Activated CD8-positive, alpha-beta memory T cell treated with anti-CD3 and anti-CD28 coated beads, Interleukin-2, amount 10 ng/mL, durations not matched to agents 7 days and 5 days (primary cell): ENCODE measurements at places on chromosomes 1 and 21. TPM values are rescaled to one million over a fixed set of nuclear protein-coding genes. Genes with fewer than 3 reads are reported as not detected.

DNA sequence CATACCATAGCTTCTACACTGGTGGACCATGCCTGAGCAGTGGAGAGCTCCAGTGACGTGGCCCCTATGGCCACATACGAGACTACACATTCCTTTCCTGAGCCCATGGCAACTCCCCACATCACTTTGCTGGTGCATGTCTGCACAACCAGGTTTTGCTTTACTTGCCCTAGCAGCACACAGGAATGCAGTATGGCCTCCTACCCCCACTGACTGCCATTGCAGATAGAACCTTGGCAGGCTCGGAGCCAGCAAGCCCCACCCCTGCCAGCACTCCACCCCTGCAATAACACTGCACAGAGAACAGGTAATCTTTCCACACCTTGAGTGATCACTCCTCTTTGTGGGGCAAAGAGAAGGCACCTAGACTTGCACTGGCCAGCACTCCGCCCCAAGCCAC is 531.9 kb upstream of the CAMK1G start:
- H3K4me3 ChIP-seq, result no peak overlapping the region
- no peak for DNase-seq
- H3K27me3 ChIP-seq, result no peaks in the 10 kb centered on the region

Gene SH3BGR
- 0.93 TPM for total RNA-seq

GRCh38 chr1:226736908-226737818 is 1.9 kb downstream of the ITPKB start:
- H3K27ac ChIP-seq, result peak overlapping the region; percentile 94
- peaks cover 28% of the 10 kb centered on the region for H3K36me3 ChIP-seq
- H3K4me1 ChIP-seq, result peaks cover 58% of the 10 kb centered on the region
- peak overlapping the region; percentile 88 for H3K4me3 ChIP-seq
- H3K27me3 ChIP-seq, result no peaks in the 10 kb centered on the region

DNA sequence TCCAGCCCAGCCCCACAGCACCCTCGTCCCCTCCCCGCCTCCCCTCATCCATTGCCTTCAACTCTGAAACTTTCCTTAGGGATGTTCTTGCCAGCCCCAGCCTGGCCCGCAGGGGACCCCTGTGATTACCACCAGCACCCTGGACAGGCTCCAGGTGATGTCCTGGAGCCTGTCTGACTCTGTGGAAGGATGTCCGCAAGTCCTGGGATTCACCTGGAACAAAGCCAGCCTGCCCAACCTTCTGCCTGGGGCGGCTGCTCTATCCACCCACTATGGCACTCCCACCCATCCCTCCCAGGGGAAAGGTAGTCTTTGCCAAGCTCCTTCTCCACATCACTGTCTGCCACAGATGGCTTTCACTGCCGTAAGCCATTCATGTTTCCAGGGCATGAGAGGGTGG is 24.4 kb upstream of the PTPRF start:
- H3K36me3 ChIP-seq, result peaks cover under 1% of the 10 kb centered on the region
- no peak overlapping the region for H3K27ac ChIP-seq
- no peak for DNase-seq
- H3K4me3 ChIP-seq, result no peak overlapping the region
- peaks cover 25% of the 10 kb centered on the region for H3K4me1 ChIP-seq

Gene FNDC5
- total RNA-seq, result not detected

DNA sequence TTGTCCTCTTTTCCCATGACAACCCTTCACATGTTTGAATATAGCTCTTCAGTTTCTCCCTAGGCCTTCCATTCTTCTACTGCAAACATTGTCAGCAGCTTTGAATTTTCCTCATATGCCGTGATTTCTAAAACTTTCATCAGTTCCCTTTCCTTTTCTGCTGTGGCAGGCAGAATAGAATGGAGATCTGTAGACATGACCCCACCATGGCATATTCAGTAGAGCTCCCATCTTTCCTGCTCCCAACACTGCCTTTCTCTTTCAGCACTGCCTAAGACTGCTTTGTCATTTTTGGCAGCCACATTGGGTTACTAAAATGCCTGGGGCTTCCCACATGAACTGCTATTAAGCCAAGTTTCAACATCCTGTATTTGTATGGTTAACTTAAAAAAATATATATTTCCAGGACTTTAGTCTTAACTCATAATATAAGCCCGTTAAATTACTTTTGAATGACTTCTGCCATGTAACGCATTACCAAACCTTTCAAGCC is 60.9 kb downstream of the TBX19 start:
- H3K4me1 ChIP-seq, result peaks cover 75% of the 10 kb centered on the region
- H3K27me3 ChIP-seq, result no peaks in the 10 kb centered on the region

DNA sequence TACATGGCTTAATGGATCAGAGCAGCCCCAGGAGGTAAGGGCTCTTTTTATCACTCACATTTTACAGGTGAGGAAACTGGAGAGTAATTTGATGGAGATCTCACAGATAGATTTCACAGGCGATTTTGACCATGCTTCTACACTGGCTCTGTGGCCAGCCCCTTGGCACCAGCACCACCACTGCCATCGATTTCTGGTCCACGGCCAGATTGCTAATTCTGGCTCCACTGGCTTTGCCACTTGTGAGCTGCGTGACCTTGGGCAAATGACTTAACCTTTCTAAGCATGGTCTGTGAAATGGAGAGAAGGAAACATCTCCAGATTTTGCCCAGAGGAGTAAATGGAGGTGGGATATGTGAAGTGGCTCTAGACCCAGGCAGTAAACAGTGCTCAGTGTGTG is 32.6 kb downstream of the KCNC4 start:
- peaks cover 3% of the 10 kb centered on the region for H3K4me1 ChIP-seq
- no peak overlapping the region for H3K4me3 ChIP-seq

Gene CFAP141
- total RNA-seq, result not detected

Gene PIK3CD
- 256 TPM for total RNA-seq

- H3K4me1 ChIP-seq, result no peaks in the 10 kb centered on the region
- H3K4me3 ChIP-seq, result no peak overlapping the region
- no peak overlapping the region for H3K27ac ChIP-seq
Observed at GRCh38 chr1:189623336-189623735, 854.3 kb downstream of the BRINP3 start.

Gene WDR64
- 0.12 TPM for total RNA-seq

Gene SMPDL3B
- total RNA-seq, result 1.4 TPM

DNA sequence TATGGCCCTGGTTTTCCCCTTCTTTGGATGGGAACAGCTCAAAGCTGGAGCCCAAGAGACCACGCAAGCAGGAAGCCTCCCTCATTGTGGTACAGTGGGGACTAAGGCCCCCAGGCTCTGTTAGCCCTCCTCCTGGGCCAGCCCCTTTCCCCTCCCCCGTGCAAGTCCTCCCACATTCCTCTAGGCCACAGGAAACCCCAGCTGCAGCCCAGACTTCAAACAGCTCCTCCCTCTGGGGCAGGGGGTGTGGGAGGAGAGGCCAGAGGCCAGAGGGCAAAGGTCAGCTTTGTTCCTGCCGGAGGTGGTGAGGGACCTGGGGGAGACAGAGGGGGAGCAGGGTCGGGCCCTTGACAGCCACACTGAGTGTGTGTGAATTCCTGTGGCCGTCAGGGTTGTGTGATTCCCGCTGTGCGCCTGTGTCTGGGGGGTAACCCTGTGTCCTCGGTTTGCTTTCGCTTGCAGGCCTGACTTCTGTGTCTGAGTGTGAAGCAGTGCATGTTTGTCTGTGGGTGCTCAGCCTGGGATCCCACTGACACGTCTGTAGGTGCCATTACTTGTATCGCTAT is 3.4 kb upstream of the AHDC1 start:
- H3K4me1 ChIP-seq, result peaks cover 20% of the 10 kb centered on the region
- no peak for DNase-seq
- H3K27ac ChIP-seq, result no peak overlapping the region

Gene HIVEP3
- 15.1 TPM for total RNA-seq

GRCh38 chr1:232883992-232884661 is 66.3 kb upstream of the NTPCR start:
- H3K36me3 ChIP-seq, result no peaks in the 10 kb centered on the region
- DNase-seq, result no peak
- H3K4me3 ChIP-seq, result no peak overlapping the region
- H3K27ac ChIP-seq, result no peak overlapping the region
- peaks cover 8% of the 10 kb centered on the region for H3K27me3 ChIP-seq
- H3K4me1 ChIP-seq, result no peaks in the 10 kb centered on the region

Gene GSTM3
- total RNA-seq, result 2.1 TPM

DNA sequence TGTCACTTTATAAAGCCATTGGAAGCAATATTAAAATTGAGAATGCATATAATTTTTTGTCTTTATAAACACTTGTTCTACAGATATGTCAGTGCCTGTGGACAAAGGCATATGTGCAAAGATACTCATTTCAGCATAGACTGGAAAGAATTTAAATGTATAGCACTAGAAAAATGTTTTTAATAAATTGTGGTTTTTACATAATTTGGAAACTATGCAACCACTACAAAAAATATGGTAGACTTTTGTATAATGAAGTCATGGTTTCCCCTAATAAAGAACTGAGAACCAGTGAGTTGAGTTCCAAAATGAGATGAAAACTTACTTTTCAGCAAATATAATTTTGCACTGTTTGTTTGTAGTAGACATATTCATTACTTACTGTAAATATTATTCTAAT is 48.5 kb downstream of the BRINP3 start:
- no peak for DNase-seq
- no peak overlapping the region for H3K4me3 ChIP-seq
- no peaks in the 10 kb centered on the region for H3K36me3 ChIP-seq
- H3K27me3 ChIP-seq, result no peaks in the 10 kb centered on the region

- no peak for DNase-seq
- H3K27me3 ChIP-seq, result peaks cover 39% of the 10 kb centered on the region
- H3K4me1 ChIP-seq, result no peaks in the 10 kb centered on the region
- no peak overlapping the region for H3K4me3 ChIP-seq
Observed at GRCh38 chr1:183404476-183404875, 13.7 kb downstream of the NMNAT2 start.

DNA sequence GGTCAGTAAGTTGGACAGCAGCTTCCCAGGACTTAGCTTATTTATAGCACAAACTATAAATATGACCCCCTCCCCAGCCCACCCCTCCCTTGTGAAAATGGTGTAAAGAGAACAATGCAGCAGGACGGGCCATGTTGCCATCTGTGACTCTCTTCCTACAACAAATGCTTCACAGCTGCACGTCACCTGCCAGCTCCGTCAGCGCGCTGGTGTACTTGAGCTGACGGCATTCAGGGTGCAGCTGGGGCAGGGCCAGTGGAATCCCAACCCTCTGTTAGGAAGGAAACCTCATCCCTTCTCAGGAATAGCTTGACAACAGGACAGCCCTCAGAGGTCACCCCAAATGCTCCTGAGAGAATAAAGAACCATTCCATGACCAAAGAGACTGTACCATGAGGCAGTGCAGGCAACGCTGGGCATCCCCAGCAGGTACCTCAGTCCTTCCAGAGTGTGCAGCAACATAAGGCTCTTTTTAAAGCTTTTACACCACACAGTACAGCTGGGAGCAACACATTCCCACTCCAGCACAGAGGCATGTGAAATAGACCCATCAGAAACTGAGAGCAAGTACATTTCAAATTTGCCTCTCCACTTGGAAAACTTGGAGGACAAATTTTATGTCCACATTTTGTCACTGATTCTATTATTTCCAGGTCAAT is 85.0 kb downstream of the ATP1A1 start:
- no peaks in the 10 kb centered on the region for H3K36me3 ChIP-seq
- H3K27me3 ChIP-seq, result peaks cover 3% of the 10 kb centered on the region
- DNase-seq, result no peak
- no peak overlapping the region for H3K4me3 ChIP-seq

- no peak overlapping the region for H3K4me3 ChIP-seq
- no peaks in the 10 kb centered on the region for H3K36me3 ChIP-seq
- DNase-seq, result no peak
- H3K4me1 ChIP-seq, result no peaks in the 10 kb centered on the region
Observed at GRCh38 chr1:57019236-57019839, 53.5 kb upstream of the C8B start.

DNA sequence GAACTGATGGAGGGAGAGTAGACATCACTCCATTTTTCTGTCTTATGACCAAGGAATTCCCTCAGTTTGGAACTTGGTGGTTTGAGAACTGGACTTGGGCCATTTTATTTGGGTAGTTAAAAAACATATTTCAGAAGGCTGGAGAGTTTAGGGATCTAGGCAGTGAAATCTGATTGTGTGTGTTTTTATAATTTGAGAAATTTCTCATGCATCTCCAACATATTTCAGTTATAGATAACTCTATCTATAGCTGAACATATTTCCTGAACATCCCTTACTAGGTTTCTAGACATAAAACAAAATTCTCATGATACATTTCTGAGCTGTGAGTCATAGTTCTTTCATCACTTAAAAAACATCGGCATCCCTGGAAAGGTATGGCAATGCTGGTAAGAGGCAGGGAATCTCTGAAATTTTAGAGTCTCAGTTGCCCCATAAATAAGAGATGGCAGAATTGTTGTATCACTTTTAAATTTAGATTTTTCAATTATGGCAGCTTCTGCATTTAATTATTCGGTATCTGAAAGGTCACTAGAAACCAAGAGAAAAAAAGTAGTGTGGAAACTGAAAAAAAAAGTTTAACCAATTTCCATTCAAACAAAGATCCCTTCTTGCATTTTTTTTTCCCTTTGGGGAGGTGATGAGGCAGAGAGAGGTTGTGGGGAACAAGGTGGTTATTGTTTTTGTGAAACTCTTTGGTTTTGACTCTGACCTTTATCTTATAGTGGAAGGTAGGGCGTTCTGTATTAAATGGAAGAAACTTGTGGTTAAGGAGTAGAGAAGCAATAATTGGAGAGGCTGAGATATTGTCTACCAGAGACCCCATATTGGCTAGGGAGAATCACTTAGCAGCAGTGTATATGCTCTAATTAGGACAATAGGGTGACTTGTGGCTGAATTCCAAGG is 102.9 kb downstream of the FASLG start:
- no peak overlapping the region for H3K27ac ChIP-seq
- peaks cover 5% of the 10 kb centered on the region for H3K4me1 ChIP-seq
- no peak for DNase-seq
- H3K4me3 ChIP-seq, result no peak overlapping the region

DNA sequence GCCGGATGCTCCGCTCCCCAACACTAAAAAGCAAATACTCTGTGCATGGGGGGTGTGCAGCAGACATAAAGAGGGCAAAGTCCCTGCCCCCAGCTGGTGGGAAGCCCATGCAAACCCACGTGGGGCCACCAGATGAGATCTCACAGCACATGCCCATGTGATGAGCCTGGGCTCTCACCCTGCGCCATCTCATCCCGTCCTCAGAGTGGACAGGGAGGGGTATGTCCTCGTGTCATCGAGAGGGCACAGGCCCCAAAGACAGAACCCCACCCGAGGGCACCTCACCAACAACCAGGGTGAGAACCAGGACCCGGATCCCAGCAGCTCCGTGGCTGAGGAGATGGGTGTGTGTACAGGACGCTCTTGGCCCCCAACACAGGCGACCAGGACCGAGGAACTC is 25.1 kb upstream of the ARHGEF16 start:
- no peak overlapping the region for H3K27ac ChIP-seq
- no peak overlapping the region for H3K4me3 ChIP-seq
- no peak for DNase-seq
- no peaks in the 10 kb centered on the region for H3K27me3 ChIP-seq
- H3K36me3 ChIP-seq, result no peaks in the 10 kb centered on the region
- H3K4me1 ChIP-seq, result no peaks in the 10 kb centered on the region

GRCh38 chr1:27152004-27152828 is 2.7 kb downstream of the SLC9A1 start:
- DNase-seq, result no peak
- H3K27ac ChIP-seq, result peak overlapping the region; percentile 85
- no peaks in the 10 kb centered on the region for H3K27me3 ChIP-seq
- H3K4me1 ChIP-seq, result peaks cover 41% of the 10 kb centered on the region
- peak overlapping the region; percentile 91 for H3K4me3 ChIP-seq

GRCh38 chr1:16375521-16376340 is 8.7 kb downstream of the SZRD1 start:
- H3K4me3 ChIP-seq, result no peak overlapping the region
- H3K36me3 ChIP-seq, result peaks cover 31% of the 10 kb centered on the region
